ENCODE measurements at places on chromosomes 3 and 15.

- no peak for DNase-seq
These were observed 322.3 kb downstream of the ARRDC4 start for GRCh38 chr15:98282656-98283332.

GRCh38 chr3:4071481-4072184 is 231.5 kb upstream of the SETMAR start:
- no peak for DNase-seq

- no peak for DNase-seq
These were observed 108.8 kb upstream of the PLAAT1 start for GRCh38 chr3:193132241-193132640.

GRCh38 chr3:98743071-98743470 is 20.1 kb upstream of the ST3GAL6 start:
- no peak for DNase-seq

DNA sequence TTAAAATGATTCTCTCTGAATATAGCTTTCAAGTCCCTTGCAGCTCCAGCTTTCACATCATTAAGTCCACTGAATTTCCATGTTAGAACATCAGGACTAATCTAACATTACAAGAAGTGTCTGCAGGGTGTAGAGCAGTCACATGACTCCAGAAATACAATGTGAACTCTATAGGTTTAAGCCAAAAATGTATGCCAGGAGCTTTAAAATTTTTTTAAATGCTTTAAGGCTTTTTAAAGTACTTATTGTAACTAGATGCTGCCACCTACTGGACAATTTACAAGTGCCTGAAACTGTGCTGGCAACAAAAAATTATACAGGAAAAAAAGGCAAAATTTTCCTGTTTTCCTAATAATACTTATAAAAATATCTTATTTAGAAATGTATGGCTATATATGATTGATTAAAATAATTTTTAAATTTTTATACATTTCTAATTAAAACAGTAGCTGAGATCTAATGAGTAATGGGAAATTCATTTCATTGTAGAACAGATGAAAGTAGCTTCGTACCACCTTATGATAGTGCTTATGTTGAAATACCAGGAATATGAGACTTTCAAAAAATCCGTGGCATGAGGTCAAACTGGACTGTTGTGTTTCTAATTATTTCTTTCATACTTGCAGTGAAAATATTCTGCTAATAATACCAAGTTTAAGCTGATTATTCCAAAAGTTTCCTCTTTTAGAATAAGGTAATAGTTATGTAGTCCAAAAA is 25.7 kb downstream of the FSIP1 start:
- DNase-seq, result peak; percentile 30

GRCh38 chr3:117622171-117622841 is 912.7 kb downstream of the TUSC7 start:
- DNase-seq, result peak; percentile 56

GRCh38 chr3:127808197-127808596 is 14.1 kb downstream of the MGLL start:
- DNase-seq, result no peak

GRCh38 chr3:17972476-17972875 is 230.0 kb upstream of the TBC1D5 start:
- DNase-seq, result no peak

DNA sequence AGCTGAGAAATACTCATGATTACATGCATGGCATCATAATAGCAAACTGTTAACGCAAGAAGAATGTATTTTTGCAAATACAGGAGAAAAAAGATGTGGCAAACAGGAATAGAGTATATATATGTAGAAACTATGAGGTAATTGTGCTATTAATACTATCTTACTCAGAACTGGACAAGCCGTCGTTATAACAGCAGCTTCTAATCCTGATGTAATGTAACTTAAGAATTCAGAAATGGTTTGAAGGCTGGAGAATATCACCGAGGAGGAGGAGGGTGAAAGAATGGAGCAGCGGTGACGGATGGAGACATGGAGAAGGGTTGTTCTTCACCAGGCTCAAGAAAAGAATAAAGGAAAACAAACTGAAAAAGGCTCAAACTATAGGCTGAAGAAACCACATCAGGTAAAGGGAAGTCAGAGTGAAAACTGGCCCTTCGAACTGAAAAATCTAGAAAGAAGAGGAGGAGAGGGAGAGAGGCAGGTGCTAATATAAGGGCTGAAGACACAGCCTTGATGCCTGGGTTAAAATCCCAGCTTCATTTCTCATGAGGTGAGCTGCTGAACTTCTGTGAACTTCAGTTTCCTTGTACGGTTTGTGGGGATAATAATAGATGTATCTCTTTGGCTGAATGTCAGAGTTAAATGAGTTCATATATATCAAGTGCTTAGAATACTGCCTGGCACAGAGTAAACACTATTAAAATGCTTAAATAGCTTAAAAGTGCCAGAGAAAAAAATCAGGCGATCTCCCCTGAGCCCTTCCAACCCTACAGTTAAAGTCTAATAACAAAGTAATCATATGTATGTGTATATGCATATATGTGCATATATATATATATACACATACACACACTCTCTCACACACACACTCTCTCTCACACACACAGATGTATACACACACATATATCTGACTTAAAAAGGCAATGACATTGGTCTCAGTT is 43.9 kb downstream of the GOLIM4 start:
- DNase-seq, result no peak

DNA sequence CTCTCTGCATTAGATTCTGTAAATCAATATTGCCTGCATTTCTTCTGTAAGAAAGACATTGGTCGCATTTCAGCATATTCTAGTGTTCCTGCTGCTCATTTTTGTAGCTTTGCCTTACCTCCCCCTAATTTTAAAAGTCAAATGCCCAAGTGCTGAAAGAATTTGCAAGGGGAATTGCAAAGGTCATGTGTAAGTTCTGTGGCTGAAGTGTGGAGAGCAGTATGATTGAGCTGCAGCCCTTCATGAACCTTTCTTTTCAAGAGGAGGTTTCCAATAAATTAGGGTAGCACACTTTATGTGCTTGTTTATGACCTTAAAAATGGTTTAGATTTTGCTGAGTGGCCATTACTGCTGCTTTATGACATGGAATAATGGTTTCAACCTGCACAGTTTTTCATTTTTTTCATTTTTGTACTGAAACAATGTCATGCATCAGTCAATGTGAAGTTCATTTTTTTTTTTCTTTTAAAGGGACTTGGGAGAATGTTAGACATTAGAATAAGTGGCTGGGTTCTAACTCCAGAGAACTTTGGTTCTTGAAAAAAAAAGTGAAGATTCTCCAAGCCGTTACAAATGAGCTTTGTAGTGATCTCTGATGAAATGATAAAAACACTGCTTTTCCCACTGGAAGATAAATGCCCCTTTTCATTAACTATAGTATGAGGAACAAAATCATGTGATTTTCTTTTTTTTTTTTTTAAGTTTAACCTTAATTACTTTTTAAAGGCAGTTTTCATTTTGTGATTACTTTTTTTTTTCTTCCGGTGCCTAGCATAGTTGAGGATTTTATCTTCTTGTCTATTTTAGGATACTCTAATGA is 99.6 kb downstream of the MITF start:
- no peak for DNase-seq

DNA sequence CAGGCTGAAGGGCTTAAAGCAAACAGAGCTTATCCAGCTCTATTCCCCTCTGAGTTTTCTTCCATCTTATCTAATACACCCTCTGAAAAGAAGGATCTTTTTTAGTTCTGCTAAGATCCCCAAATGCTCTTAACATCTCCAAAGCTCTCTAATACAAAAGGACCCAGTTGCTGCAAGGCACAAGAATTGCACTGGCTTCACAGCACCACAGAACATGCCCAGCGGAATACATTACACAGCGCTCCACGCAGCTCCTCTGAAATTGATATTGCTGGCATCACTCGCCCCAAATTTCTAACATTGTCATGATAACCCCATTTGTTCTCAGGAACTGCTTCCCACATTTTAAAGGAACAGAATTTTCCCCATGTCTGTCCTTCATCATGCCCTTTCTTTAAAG is 210.1 kb downstream of the RORA start:
- DNase-seq, result no peak

- DNase-seq, result no peak
These were observed 9.2 kb downstream of the LXN start for GRCh38 chr3:158663246-158663645.

DNA sequence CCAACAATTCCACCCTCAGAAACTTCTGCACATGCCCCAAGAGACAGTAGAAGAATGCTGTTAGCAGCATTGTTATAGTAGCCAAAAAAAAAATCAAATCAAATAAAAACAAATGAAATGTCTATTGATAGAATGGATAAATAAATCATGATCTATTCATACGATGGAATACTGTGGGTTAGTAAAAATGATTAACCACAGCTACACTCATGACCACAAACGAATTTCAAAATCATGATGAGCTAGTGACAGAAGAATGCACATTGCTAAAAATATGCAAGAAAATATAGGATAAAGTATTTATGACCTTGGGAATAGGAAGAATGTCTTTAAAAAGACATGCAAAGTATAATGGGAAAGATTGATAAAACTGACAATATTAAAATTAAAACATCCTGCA is 57.5 kb upstream of the ACAN start:
- DNase-seq, result peak; percentile 49

DNA sequence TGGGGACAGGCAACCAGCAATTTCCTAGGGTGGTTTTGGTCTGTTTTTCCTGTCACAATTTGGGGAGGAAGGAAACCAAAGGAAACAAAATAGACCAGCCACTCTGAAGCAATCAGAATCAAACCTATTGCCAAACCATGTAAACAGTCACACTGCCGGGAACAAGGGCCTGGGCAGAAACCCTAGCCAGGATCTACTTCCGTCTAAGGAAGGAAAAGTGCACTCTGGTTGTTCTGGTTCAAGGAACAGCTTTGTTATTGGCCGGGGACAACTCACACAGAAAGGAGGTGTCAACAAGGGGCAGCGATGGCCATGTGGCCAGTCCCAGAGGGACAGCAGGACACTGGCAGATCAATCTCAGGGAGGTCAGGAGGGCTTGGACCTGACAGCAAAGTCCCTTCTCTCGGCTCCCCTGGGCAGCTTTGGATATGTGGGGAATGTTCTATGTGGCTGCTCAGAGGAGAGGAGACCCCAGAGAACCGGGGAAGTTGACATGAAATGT is 17.5 kb upstream of the RAD18 start:
- DNase-seq, result no peak

GRCh38 chr3:24496529-24497482 is 2.2 kb upstream of the THRB start:
- no peak for DNase-seq

GRCh38 chr3:46070595-46071093 is 43.4 kb upstream of the XCR1 start:
- no peak for DNase-seq

GRCh38 chr3:151567477-151567876 is 106.6 kb upstream of the IGSF10 start:
- no peak for DNase-seq

Measured in HS-27A (cell line).